Activated CD8-positive, alpha-beta memory T cell treated with anti-CD3 and anti-CD28 coated beads for 4 hours (primary cell): ENCODE measurements at places on chromosomes 2 and 18.

GRCh38 chr2:30334762-30335363 is 103.5 kb downstream of the LBH start:
- no peak for DNase-seq

DNA sequence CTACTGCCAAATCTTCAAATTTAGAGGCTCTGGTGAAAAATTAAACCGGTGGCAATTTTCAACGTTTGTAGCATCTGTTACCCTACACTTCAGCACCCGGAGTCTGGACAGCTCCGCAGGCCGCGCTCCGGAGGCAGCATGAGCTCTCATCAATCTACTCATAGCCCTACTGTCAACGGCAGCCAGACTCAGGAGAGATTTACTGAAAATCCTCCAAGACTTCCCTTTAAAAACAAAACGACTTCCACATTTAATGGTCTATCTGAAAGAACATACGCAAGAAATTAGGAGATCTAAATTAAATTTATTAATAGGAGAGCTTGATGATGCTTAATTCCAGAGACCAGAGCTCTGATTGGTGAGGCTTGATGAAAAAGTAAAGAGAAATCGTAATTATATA is 970 bp upstream of the ADCYAP1 start:
- no peak for DNase-seq

- DNase-seq = no peak
These were observed 74.4 kb upstream of the EPB41L3 start for GRCh38 chr18:5618047-5618688.

GRCh38 chr2:33636001-33636400 is 36.9 kb upstream of the FAM98A start:
- DNase-seq = no peak

DNA sequence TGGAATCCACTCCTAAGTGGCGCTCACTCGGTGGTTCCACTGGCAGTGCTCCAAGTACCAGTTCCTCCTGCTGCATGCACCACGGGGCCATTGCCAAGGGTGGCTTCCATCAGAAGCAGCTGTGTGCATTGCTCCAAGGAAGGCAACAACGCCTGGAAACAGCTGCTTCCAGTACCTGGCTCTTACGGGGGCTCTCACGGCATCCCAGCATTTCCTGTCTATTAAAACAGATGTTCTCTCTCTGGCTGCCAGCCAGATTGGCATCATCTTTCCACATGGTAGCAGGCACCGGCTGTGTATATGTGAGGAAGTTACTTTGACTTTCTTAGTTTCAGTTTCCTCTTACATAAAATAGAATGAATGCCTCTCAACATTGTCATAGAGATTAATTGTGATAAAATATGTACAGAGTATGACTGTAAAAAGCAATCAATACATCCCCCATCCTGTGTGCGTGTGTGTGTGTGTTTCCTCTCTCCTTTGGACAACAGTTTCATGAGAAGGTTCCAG is 84.9 kb downstream of the CMPK2 start:
- DNase-seq = no peak

- DNase-seq = no peak
These were observed 73.6 kb downstream of the COPS8 start for GRCh38 chr2:237159006-237159911.

DNA sequence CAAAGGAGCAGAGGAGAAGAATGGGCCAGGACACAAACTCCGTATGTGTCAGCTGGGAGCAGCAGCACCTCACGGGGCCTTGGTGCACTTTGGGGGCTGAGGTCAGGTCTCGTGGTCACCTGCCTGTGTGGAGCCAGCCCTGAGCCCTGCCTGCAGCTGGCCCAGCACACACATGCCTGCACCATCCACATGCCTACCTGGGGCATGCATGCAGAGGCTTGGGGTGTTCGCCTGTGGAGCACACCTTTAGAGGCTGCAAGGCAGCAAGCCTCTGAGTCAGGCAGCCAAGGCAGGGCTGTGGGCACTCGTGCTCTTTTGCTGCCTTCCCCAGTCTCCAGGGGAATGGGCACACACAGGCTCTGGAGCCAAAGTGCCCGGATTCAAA is 36.0 kb downstream of the ARHGEF4 start:
- DNase-seq = no peak

DNA sequence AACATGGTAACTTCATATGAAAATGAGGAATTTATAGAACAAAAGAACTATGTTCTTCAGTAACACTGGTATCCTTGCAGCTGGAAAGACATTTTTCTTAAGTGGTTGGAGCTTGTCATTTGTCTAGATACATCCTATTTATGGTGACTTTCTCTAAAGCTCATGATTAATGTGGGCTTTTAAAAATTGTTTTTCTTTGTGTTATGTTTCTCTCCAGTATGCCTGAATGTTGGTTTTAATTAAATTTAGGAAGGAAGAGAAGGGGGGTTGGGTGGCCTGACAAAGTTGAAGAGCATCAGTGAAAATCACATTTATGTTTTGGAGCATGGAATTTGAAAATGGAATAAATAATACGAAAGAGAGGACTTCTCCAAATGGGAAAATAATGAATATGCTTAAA is 457.1 kb upstream of the ETAA1 start:
- DNase-seq = no peak

GRCh38 chr18:24964216-24964615 is 387.8 kb downstream of the ZNF521 start:
- no peak for DNase-seq

DNA sequence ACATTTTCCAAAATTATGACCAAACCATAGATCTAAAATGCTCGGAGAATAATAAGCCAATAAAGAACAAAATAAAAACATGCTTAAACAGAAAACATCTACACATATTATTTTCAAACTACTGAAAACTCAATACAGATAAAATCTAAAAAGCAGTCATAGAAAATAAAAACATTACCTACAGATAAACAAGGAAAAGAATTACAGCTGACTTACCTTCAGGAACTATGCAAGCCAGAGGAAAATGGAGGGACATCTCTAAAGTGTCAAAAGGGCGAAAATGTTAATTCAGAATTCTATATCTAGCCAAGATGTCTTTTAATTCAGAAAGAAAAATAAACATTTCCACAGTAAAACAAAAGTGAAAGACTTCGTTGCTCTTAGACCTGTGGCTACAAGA is 112.9 kb upstream of the GYPC start:
- no peak for DNase-seq

DNA sequence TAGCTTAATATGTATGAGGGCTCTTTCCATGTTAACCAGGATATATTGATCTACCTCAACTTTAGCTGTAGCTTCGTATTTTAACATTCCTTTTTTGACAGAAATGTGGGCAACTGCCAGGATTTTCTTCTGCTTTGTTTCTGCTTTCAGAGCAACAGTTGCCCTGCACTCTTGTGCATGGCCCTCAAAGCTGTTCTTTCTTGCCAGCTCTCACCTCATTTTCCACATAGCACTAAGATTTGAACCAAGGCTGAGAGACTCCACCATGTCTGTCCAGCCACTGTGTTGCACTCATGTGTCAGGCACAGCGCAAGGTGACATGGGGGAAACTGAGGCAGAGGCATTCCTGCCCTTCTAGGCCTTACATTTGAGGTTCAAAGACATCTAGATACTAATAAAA is 422.8 kb upstream of the RAB12 start:
- no peak for DNase-seq

DNA sequence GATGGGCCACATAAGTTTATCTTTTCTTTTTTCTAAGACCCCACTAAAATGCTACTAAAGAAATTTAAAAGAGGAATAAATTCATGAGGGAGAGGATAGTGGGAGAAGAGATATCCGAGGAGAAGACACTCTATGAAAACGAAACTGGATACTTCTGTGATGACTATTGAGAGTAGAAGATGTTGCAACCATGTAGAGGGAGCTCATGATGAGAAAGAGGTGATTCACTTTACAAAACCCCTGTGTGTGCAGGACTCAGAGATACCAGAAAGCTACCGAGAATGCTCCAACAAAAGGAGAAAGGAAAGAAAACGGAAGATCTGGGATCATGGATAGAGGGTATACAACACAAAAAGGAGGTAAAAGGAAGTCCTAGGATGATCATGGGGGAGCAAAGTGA is 34.9 kb downstream of the SLC38A11 start:
- no peak for DNase-seq

DNA sequence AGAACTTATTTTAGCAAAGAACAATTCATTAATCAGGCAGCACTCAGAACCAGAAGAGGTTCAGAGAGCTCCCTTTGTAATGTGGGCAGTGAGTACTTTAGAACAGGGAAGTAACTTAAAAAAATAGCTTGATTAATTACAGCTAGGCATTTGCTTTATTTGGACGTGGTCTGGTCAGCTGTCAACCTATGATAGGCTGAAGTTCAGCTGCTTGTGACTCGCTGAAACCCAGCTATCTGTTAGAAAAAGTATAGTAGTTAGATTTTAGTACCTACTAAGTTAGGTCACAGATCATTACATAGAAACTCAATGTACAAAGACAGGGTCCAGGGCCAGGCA is 40.0 kb downstream of the PKDCC start:
- no peak for DNase-seq

- no peak for DNase-seq
These were observed 130.4 kb downstream of the COL4A4 start for GRCh38 chr2:227033471-227034148.

DNA sequence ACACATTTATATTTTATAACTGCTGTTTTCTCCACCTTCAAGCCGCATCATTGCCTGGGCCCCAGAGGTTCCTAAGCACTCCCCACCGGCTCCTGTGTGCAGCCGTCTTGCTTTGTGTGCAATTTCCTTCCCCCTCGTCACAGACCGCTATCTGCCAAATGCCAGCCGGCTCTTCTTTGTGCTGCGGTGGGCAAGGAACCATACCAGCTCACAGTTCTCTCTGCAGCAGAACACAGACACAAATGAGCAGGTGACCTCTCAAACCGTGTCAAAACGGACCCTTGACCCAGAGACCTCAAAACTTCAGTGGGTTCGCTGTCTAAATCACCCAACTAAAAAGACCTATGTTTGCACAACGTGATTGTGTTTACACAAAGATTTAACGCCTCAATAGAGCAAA is 58.2 kb downstream of the KLF7 start:
- DNase-seq = no peak

GRCh38 chr2:199668645-199669044 is 182.3 kb downstream of the FTCDNL1 start:
- no peak for DNase-seq

- no peak for DNase-seq
These were observed 2.3 kb downstream of the HES6 start for GRCh38 chr2:238237431-238238135.

GRCh38 chr2:111029181-111029927 is 91.4 kb upstream of the BCL2L11 start:
- no peak for DNase-seq

GRCh38 chr18:62339106-62339988 is 14.2 kb downstream of the TNFRSF11A start:
- DNase-seq = no peak

GRCh38 chr2:150011161-150011730 is 423.7 kb upstream of the MMADHC start:
- DNase-seq = no peak

- no peak for DNase-seq
These were observed 136.1 kb downstream of the PARD3B start for GRCh38 chr2:204681412-204681811.

DNA sequence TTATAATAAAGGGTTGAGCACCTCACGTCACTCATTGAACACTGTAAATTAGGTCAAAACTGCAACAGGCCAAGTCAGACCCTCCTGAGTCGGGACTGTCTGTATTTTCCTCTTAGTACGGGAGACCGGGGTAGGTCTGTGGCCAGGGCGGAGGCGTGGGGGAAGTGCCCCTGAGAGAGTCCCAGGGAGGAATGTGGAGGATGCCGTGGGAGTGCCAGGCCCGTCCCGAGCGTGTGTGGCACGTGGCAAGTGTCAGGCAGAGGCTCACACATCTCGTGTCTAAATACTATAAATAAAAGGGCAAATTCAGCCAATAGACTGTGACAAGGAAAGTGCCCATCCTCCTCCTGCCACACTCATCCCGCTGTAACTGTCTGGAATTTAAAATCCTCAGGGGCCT is 6.3 kb upstream of the HDAC4 start:
- DNase-seq = no peak

DNA sequence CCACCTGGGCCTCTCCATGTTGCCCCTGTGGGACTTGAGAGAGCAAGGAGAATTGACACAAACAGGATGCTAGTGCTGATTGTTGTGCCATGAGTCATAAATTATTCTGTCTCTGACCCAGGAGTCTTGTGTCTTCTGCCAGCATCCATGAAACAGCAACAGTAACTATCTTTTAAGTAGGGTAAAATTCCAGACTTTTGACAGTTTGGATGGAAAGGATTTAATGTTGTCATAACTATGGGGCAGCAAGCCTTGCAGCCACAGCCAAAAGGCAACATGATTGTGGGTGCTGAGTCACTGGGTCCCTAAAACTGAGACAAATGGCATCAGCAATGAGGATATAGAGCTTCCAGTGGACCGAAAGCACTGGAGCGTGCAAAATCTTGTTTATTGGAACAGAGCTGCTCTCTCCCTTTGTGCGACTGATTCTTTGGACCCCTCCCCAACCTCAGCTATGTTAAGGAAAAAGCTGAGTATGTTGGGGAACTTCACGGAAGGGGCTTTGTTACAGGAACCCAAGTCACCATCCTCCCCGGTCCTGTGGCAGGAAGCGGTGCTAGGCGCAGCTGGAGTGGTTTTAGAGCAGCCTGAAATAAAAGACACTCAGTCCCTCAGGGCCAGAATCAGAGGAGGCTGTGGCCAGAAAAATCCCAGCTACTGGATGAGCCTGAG is 9.6 kb upstream of the ITPRIPL1 start:
- no peak for DNase-seq

DNA sequence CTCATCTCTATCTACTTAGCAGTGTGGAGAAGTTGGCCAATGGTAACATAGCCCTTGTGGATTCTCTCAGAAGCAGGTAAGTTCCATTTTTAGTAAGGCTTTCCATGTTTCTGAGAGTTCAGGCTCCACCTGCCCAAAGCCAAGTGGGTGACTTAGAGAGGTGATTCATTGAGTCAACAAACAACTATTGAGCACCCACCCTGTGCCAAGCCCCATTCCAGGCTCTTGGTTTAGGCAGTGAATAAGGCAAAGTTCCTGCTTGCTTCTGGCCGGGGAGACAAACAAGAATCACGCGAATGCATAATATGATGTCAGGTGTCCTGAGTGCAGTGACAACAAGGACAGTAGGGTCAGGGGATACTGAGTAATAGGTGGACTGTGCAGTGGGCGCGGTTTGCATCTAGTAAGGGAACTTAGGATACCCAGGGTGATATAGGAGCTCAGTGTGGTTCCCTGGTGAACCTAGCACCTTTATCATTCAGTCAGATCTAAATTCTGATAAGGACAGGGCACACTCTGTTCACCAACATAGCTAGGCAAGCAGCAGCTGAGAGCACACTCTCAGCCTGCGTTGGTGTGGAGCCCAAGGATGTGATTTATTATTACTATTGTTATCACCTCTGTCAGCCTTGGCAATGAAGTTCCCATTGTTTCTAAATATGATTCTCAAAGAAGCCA is 31.7 kb upstream of the KCTD1 start:
- DNase-seq = no peak

- no peak for DNase-seq
These were observed 122.8 kb upstream of the MSH6 start for GRCh38 chr2:47660168-47660567.

DNA sequence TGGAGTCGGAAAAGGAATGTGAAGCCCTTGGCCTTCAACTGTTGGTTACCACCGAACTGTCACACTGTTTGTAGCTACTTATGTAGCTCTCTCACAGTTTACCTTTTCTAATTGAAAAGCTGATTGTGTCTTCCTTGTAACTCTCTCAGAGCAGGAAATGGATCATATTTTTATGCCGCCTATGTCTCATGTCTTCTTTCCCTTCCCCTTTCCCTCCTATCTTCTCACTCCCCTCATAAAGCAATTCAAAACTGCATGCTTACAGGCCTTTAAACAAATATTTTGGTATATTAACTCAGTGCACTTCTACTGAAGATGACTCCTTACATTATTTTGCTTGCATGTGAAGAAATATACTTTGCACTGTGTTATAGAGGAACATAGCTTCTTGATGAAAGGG is 6.0 kb downstream of the SLC39A10 start:
- DNase-seq = no peak
